Stimulated activated CD8-positive, alpha-beta memory T cell treated with anti-CD3 and anti-CD28 coated beads, Interleukin-4, amount 100 ng/mL, for 4 hours (primary cell): ENCODE measurements at places on chromosomes 1 and 21.

GRCh38 chr1:26154750-26155149, 4.1 kb upstream of the FAM110D start:
- no peak for DNase-seq

DNA sequence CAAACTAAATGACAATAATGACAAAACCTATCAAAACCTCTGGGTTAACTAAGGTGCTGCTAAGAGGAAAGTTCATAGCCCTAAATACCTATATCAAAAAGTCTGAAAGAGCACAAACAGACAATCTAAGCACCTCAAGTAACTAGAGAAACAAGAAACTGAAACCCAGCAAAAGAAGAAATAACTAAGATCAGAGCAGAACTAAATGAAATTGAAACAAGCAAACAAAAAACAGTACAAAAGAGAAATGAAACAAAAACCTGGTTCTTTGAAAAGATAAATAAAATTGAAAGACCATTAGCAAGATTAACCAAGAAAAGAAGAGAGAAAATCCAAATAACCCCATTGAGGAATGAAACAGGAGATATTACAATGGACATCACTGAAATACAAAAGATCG, 44.8 kb upstream of the KIAA0040 start:
- no peak for DNase-seq

DNA sequence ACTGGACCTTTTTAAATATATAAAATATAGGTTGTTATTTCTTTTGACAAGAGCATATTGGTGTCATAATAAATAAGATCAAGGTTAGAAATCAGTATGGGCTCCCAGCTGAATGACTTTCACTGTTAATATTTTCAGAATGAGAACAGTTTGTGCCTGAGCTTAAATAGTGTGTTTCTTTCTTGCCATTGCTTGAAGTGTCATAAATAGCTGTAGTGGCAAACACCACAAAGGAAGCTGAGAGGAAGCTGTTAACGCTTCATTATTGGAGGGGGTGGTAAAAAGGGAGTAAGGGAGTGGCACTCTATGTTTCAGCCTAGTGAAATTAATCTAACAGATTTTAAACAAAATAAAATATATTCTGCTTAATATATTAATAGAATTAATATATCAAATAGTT, 1089.8 kb upstream of the NCAM2 start:
- DNase-seq, result no peak

DNA sequence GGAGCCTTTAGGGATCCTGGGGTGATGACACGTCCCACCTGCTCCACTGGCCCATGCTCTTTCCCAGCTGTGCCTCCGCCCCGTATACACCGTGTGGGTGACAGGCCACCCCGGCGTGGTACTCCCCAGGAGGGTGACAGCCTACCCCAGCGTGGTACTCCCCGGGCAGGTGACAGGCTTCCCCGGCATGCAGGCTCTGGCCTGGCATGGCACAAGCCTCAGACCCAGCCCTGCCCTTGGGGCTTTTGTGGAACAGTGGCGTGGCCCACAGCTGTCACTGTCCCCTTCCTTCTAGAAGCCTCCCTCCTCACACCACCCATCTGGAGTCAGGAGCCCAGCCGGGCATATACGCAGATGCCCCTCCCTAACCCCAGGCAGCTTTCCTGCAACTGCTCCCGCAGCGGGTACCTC, 4.7 kb upstream of the PFKL start:
- DNase-seq, result no peak
